Right forelimb (tissue), 1 donor: ENCODE measurements at places on chromosomes 7 and 10.

GRCh38 chr10:895324-895723, 36.2 kb downstream of the LARP4B start:
- no peak for DNase-seq

- no peak for DNase-seq
Observed at GRCh38 chr7:111025006-111025405, 65.9 kb upstream of the LRRN3 start.

DNA sequence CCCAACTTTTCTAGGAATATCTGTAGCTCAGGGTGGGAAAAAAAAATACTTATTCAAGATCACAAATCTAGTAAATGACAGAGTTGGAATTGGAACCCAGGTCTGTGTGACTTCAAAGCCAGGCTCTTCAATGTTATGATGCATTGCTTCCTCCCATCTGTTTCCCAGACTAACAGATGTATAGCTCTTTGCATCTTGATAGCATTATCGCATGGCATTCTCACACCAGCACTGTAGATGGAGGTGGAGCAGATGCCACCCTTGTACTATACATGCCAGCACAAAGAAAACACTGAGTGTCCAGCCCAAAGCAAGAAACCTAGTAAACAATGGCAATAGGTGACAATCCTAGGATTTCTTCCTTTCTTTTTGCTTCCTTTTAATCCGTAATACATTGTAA, 497.3 kb downstream of the NEBL start:
- no peak for DNase-seq

DNA sequence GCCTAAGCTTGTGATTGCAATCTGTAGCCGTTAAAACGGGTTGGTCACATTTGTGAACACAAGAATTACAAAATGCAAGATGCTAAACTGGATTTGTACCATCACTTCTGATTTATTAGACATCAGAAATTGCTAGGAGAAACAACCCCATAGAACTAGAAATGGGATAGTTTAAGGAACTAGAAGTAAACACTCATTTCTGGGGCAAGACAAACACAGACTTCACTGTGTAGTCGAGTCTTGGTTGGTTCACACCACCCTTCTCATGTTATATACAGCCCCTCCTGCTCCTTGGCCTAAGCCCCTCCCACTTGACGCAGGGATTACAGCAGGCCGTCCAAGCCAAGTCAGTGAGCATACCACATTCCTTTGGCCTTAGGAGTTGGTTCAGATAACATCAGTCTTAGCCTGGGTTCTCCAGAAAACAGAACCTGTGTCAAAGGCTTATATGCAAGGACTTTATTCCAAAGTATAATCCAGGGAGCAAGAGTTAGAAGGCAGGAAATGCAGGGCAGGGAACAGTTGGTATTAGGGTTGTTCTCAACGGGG, 2.0 kb upstream of the NRAP start:
- no peak for DNase-seq

DNA sequence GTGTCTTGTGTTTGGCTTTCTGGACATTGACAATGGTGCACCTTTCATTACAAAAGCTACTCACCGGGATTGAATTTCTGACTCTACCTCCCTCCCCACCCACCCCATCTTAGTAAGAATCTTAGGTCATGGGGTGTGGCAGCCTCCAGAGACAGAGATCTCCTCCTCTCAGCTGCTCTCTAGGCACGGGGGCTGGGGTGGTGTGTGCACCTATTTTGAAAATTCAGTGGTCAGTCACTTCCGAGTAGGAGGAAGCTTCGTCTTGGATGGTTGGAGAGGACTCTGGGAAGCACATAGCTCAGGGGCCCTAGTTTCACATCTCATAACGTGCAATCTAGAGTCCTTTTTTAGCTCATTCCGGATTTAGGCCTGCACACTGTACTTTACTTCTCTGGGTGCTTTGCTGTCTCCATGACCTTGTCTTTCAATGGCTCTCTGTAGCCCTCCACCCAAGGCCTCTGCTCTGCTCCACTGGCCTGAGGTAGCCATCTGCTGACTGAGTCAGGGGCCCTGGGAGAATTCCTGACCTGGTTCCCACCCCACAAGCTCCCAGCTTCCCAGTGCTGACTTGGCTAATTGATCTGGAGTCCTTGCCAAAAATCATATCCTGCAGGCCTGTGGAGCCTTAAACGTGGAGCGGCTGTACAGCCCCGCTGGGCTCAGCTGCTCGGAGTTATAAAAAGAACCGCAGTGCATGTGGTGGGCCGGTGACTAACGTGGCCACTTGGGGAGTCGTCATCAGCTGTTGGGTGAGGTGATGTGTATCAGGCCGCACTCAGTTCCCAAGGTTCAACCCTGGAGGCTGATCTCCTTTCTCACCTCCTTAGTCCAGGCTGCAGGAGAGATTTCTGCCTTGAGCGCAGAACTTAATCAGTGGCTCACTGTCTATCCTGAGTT, 19.3 kb upstream of the ADAMTS14 start:
- peak; percentile 83 for DNase-seq

- no peak for DNase-seq
Observed at GRCh38 chr10:77975086-77975666, 48.6 kb upstream of the DLG5 start.
